Natural killer cell (primary cell): ENCODE measurements at places on chromosomes 12 and 14.

GRCh38 chr14:85531587-85532373 lies 1.8 kb downstream of the FLRT2 start:
- no peak for DNase-seq

GRCh38 chr12:103278329-103278728 lies 217.4 kb downstream of the C12orf42 start:
- DNase-seq = no peak

DNA sequence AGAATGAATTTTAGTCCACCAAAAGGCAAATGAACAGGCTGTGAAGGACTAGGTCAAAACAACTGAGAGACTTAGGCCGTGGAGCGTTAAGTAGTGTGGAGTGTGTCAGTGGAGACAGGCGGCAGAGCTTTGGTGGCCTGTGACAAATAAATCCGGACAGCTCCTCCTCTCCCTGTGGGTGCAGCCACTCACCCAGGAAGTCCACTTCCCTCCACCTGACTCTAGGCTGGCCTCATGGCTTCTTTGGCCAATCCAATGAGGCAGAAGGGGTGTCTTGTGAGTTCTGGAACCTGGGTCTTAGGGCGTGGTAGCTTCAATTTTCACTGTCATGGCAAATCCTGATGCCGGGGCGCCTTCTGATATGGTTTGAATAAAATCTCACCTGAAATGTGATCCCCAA lies 180.9 kb upstream of the C14orf180 start:
- no peak for DNase-seq

DNA sequence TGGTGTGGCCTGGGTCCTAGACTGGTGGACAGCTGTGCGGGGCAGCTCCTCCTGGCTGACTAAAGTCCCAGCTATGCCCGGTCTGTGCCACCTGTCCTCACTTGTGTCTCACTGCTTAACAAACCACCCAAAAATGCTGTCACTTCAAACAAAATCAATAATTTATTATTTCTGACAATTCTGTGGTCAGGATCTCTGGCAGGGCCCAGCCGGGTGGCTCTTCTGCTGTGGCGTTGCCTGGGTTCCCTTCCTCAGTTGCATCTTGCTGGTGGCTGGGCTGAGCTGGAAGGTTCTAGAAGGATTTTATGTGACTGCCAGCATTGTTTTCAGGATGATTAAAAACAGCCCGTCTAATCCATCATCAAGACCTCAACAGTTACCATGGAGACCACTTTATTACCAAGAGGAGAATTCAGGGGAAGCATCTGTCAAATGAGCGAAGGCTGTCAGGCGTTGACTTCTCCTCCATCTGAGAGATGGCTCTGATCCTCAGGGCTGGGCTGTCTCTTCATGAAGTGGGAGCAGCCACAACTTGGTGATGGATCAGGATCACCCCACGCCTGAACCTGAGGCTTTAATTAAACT lies 280.6 kb upstream of the SFSWAP start:
- DNase-seq = no peak

DNA sequence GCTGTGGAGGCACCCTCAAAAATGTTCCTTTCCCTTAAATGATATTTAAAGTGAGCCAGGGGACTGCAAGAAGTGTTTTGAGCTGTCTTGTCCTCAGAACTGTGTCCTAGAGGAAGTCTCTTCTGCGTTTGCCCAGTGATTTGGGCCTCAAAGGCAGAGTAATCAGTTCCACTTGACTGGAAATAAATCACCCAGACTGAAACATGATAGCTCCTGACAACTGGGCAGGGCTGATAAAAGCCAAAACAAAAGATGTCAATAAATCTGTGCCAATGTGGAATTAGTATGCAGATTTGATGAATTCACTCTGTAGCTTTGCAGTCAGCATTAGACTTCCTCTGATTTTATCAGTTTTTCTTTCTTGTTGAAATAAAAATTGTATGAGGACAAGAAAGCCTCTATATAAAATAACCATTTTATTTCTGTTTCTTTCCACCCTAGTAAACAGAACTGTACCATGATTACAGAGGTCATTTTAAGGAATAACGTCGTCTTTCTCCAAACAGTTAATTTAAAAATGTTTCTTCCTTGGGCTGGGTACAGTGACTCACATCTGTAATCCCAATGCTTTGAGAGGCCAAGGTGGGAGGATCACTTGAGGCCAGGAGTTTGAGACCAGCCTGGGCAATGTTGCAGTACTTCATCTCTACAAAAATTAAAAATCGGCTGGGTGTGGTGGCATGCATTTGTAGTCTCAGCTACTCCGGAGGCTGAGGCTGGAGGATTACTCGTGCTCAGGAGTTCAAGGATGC lies 180.8 kb downstream of the ERC1 start:
- DNase-seq = no peak

- DNase-seq = no peak
Observed at GRCh38 chr12:233615-233968, 19.6 kb upstream of the SLC6A12 start.

- no peak for DNase-seq
Observed at GRCh38 chr14:92866901-92867865, 55.8 kb upstream of the CHGA start.

GRCh38 chr12:18998343-18999261 lies 130.9 kb upstream of the PLEKHA5 start:
- DNase-seq = no peak

DNA sequence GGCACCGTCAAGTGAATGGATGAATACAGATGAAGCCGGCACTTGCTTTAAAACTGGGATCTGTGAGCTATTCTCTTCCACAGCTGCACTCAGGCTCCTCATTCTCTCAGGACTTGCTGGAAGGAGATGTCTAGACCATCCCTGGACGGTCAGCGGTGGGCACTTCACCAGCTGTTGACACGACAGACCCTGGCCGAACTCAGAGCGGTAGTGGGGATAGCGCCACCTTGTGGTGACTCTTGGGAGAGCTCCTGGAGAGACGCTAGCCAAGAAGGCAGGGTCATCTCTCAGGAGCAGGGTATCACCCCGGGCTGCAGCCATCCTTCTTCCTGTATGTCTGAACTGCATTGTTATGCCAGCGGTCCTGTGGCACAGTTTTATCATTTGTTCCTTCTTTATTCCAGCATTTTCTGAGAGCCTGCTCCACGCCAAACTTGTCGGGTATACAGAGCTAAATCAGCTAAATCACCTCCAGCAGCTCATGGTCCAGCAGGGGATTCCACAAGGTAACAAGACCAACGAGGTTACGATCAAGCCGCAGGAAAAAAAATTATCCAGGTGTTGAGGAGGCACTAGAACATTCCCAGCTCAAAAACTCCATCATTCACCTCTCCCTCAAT lies 10.0 kb downstream of the WNT1 start:
- peak; percentile 86 for DNase-seq

DNA sequence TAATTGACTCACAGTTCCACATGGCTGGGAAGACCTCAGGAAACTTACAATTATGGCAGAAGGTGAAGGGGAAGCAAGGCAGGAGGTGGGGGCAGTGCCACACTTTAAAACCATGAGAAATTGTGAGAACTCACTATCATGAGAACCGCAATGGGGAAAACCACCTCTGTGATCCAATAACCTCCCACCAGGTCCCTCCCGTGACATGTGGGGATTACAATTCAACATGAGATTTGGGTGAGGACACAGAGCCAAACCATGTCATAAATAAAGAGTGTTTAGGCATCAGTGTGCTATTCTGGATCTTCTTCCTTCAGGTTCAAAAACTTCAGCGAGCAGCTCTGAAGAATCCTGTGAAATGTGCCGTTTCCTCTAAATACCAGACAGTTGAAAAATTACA lies 9.7 kb downstream of the DDX47 start:
- no peak for DNase-seq

DNA sequence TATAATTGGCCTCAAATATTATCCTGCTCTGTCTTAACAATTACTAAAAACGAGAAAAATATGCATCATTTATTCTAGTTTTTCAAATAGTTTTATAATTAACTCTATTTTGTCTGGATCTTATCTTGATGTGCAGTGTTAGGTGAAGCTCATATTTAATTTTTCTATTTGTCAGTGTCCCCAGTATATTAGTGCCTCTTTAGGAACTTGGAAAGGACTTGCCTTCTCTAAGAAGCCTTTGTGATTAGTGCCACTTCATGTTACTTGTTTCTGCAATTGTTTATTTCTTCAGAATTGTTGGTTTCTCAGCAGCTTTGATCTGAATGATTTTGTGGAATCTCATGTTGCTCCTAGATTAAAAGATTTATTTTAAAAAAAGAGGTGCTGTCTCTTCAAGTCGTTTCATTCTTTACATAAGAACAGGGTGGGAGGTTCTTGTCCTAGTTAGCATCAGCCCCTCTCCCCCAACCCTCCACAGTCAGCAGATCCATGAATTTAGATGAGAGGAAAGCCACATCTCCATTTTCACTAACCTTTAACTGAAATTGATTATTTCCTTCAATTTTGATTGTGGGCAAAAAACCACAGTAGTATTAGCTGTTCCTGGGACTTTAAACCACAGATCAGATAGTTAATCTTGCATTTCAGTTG lies 434.4 kb downstream of the RAD51B start:
- no peak for DNase-seq

- DNase-seq = no peak
Observed at GRCh38 chr12:64625243-64626077, 15.2 kb downstream of the RASSF3 start.

- peak; percentile 31 for DNase-seq
Observed at GRCh38 chr12:67698672-67699581, 50.4 kb downstream of the DYRK2 start.

DNA sequence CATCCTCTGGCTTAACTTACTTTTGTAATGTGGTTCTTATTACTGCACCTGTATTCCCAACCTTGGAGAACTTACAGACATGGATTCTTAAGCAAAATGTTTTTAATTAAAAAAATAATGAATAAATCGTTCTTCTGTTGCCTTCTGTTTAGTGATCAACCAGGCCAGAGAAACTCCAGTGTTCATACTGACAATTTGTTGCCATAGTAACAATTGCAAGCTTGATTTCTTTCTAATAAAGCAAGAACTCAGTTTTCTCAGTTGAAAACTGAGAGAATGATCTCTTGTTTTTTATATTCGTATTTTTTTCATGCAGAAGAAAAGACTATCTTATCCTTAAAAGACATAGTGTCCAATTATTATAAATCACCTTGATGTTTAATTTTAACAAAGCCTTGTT lies 106.5 kb upstream of the LMNTD1 start:
- DNase-seq = no peak

DNA sequence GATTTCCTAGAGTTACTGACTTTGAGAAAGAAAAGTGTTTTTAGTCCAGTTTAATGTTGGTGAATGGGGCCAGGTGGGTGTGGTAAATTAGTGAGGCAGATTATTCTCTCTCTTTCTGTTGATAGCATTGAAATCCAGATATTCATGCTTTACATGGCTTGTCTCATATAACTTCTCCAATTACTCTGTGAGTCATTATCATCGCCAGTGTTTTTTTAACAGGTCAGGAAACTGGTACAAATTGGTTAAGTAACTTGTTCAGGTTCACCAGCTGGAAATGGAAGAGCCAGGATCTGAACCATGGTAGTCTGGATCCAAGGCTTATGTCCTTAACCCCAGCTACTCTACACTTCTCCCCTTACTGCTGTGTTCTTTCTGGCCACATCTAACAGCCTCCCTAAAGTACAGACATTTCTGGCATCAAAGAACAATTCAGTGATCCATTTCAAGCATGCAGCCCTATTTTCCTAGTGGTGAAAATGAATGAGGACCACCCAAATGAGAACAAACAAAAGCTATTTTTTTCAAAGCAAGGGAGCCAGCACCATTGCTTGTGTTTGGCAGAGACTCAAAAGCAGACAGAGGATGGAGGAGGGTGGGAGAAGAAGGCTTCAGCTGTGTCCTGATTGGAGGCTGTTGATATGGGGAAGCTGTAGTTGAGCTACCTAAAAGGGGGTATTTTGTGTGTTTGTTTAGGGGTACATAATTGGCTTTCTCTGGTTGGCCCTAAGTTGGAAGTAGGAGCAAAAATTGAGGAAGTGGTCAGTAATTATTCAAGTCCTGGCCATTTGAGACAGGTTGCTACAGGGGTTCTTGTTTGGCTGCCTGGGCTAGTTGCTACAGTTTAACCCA lies 1.7 kb downstream of the IRAK3 start:
- no peak for DNase-seq

- peak; percentile 62 for DNase-seq
Observed at GRCh38 chr14:61511558-61511948, 183.8 kb upstream of the HIF1A start.

DNA sequence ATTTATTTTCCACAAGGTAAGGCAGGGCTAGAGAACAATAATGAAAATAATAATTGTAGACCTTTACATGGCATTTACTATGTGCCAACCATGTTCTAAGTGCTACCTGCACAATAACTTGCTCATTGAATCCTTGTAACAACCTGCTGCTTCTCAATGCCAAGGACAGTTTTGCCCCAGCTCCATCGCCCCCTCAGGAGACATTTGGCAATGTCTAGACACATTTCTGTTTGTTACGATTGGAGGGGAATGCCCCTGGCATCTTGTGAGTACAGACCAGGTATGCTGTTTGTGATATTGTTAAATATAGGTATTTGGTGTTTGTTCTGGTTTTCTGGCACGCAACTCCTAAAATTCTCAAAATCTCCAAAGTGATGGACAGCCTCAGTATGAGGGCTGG lies 8.1 kb upstream of the ATXN2 start:
- DNase-seq = no peak

DNA sequence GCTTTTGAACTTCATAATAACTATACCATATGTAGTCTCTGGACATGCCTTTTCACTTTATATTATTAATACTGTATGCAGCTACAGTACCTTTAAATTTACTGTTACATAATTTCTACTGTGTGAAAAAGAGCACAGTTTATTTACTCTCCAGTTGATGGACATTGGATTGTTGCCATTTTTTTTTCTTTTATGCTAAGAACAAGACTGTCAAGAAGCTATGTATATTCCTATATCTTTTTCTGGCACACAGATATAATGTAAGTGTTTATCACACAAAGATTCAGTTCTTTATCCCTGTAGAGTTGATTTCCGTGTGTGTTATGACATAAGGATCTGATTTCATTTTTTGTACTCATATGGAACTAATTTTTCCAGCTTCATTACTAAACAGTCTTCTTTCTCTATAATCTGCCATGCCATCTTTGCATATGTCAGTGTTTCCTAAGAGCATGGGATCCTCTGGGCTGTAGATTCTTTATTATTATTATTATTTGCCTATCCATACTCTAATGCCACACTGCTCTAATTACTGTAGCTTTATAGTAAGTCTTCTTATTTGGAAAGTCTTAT lies 593.0 kb upstream of the ATP2B1 start:
- no peak for DNase-seq

DNA sequence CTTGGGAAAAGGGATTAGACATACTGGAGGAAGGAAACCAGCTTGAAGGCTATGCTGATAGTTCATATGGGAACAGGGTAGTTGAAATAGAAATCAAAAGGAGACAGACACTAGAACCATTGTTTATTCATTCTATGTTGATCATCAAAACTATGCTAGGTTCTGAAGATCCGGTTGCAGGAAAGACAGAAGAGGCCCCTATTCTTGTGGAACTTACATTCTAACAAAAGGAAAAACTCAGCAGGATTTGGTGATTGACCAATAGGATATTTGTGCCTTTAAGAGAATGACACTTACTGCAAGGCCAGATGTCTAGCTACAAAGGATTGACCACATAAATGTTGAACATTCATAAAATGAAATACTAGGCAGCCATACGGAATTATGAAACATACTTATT lies 179.2 kb downstream of the AKAP6 start:
- no peak for DNase-seq
